NCI-H524 (cell line): ENCODE measurements at places on chromosomes 11 and 22.

GRCh38 chr11:13216019-13216710 is 61.4 kb upstream of the BMAL1 start:
- no peak for DNase-seq

- no peak for DNase-seq
Observed at GRCh38 chr22:30906411-30906810, 62.2 kb downstream of the MORC2 start.

DNA sequence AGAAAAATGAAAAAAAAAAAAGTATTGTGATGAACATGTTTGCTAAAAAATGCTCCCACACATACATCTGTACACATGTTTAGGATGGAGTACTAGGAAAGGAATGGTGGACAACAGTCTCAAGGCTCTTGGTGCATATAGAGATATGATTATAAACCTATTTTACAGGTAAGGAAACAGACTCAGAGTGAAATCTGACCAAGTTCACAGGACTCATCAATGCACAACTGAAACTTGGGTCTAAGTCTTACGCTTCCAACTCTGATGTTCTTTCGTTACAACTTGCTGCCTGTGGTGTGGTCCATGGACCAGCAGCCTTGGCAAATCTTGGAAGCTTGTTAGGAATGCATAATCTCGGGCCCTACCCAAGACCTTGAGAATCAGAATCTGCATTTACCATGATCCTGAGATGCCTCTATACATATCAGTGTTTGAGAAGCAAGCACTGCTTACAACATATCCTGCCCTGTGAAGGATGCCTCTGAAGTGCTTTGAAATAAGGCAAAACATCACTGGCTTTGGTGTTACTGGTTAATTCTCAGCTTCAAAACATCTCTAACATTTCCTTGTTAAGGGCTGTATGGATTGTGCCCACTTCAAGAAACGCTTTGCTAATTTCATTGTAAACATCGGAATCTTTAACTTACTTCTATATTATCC is 39.9 kb upstream of the NUP160 start:
- DNase-seq = no peak

GRCh38 chr11:27705873-27706820 is 5.9 kb upstream of the BDNF start:
- DNase-seq = peak; percentile 4

GRCh38 chr11:32310214-32310601 is 125.1 kb downstream of the WT1 start:
- DNase-seq = no peak

DNA sequence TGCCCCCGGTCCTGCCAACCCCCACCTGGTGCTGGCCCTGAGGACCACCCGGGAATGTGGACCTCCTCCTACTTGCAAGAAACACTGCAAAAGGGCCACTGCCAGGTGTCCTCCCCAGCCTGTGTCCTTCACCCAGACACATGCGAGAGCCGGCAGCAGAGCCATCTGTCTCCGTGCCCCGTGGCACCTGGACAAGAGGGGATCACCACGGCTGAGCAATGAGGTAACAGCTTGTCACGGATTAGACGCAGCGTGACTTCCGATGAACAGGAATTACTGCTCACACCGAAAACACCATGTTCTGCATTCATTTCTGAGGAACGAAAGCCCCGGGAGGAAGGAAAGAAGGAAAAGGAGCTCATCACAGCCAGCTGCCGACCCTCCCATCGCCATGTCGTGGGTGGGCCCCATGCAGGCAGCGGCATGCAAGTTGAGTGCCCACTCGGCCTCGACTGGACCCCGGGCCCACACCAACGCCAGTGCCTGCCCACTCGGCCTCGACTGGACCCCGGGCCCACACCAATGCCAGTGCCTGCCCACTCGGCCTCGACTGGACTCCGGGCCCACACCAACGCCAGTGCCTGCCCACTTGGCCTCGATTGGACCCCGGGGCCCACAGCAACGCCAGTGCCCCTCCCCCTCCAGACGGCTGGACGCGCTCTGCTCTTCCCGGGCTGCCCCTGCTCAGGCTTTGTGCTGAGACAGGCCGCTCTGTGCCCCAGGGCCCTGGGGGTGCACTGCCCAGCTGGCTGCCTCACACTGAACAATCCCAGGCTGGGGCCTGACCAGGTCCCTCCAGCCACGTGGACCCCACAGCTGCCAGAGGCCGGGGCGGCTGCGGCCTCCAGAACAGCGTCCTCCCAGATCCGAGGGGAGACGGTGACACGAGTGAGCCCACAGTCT is 22.0 kb downstream of the CHID1 start:
- peak; percentile 98 for DNase-seq

DNA sequence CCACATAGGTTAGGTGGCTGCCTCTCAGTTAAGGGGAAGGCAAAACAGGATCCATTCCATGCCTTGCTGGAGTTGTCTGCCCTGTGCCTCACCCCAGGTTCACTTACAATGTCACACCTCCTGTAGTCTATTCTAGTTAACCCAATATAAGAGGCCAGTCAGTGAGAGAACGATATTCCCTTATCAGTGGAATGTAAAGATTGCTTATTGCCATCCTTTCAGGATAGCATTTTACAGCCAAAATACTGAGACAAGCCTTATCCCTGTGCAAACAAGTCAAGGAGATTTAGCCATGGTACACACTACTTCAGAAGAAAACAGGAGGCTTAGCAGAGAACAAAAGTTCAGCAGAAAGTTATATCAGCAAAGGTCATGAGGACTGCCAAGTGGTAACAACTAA is 5.5 kb downstream of the CYP2R1 start:
- no peak for DNase-seq

DNA sequence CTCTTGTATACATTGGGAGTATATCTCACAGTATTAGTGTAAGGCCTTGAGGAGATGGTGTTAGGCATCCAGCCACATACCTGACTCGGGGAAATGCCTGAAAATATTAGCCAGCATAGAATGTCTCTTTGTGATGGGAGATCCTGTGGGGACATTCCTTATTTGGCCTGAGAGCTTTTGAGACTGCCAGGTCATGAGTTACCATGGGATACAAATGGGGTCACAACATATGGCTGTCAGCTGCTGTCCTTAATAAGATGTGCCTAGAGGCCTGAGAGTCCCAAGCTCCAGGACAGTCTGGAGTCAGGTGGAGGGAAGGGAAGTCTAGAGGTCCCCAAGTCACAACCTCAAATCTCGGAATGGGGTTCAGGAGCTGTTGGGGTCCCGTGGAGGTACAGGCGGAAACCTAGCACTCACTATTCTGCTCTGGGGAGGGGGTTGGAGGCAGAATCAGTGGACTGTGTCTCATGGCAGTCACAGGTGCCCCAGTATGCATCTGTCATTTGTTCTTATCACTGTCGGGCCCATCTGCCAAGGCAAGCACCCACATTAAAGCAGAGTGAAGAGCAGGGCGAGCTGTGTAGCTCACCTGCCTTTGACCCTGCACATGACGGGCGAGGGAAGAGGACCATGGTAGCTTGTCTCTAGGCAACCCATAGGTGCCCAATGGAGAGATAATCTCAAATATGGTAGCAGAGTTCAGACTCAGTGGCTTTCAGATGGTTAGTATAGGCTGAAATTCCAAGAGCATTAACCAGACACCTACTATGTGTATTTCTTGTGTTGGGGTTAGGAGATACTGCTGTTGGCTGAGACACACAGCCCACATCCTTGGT is 29.9 kb downstream of the KCNQ1OT1 start:
- peak; percentile 62 for DNase-seq

GRCh38 chr11:40190294-40190693 is 1269.2 kb downstream of the LRRC4C start:
- DNase-seq = no peak

DNA sequence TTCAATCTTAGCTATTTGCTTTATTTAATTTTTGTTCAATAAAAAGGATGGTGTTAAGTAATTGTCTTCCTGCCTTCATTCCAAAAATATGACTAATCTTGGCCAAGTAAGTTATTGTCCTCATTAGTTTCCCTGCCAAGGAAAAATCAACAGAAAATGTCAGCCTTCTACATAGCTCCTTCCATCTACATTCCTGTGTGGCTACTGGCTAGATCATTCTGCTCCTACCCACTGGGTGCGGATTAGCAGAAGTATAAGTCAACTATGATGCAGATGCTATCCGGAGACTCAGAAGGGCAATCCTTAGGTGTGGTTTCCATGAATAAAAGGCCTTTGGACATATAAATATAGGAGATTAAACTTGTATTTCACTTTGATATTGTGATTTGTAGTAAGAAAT is 154.4 kb downstream of the SBF2 start:
- DNase-seq = no peak

GRCh38 chr11:19080579-19080993 is 20.1 kb upstream of the MRGPRX2 start:
- no peak for DNase-seq

DNA sequence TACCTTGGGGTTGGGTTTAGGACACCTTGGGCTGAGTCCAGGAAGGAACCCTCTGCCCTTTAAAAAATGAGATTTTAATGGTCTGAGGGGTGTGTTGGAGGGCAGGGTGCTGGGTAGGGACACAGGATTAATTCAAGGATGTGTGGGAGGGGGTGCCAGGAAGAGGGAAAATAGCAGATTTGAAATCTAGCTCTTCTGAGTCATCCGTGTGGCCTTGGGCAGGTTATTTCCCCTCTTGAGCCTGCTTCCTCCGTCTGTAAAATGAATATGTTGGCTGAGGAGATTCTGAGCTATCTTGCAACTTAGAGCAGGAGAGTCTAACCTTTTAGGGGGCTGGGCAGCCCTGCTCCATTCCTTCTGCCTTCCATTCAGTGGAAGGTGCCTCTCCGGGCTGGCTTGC is 3.0 kb downstream of the TSPAN18 start:
- DNase-seq = no peak

GRCh38 chr22:40325315-40325714 is 21.0 kb upstream of the ADSL start:
- no peak for DNase-seq

GRCh38 chr11:579830-580601 is 3.7 kb downstream of the PHRF1 start:
- no peak for DNase-seq

DNA sequence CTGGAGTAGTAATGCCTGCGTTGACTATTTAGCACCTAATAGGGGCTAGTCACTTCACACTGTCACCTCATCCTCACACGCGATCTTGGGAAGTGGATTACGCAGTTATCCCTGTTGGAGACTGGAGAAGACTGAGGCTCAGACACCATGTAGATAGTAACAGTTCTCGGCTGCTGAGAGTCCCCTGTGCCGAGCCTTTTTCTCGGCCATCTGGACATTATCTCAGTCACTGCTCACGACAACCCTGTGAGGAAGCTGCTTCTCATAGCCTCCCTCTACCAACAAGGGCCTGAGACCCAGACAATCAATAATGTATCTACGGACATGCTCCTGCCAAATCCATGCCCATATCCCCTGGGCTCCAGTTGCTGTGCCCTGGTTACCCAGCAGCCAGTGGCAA is 25.9 kb downstream of the SCUBE1 start:
- no peak for DNase-seq

DNA sequence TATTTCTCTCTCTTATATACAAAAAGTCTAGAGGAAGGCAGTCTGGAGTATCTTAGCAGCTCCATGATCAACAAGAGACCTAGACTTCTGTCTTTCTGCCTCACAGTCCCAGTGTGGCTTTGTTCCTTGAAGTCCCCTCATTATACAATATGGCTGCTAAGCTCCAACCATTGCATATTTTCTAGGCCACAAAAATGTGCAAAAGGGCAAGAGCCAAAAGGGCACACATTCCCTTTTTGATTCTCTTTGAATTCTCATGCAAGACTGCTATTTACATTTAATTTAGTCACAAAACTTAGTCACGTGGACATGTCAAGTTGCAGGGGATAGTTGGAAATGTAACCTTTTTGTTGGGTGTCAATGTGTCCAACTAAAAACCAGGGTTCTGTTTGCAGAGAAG is 64.2 kb upstream of the OLFML1 start:
- no peak for DNase-seq

DNA sequence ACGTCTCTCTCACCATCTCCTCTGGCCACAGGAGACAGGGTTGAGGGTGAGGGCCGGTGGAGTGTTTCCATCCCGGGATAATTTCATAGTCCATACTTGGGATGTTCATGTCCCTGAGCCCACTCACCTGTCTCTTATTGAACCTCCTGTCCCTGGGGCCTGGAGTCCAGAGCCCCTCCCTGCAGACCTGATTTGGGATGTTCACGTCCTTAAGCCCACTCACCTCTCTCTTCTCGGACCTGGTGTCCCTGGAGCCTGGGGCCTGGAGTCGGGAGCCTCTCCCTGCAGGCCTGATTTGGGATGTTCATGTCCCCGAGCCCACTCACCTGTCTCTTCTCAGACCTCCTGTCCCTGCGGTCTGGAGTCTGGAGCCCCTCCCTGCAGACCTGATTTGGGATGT is 868.2 kb downstream of the BRD1 start:
- no peak for DNase-seq

GRCh38 chr11:64971421-64972233 is at the start of gene MAJIN:
Gene MAJIN, minus strand, starts transcription at chr11:64972108. Its CDS starts 12,703 bp downstream, at chr11:64959405.
- no peak for DNase-seq

- no peak for DNase-seq
Observed at GRCh38 chr22:40050258-40050657, 55.5 kb downstream of the FAM83F start.

DNA sequence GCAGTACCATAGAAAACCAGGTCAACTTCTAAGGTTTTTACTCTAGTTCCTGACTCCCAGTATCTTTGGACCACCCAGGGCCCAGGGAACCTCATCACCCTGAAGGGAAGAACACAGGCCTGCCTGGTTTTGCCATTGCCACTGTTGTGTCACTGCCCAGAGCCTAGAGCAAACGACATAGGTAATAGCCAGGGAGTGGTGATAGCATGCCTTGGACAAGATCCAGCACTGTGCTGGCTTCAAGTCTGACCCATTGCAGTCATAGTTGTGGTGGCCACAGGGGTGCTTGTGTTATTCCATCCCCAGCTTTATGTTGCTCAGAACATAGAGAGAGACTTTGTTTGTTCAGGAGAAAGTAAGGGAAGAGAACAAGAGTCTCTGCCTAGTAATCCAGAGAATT is 2310.2 kb downstream of the LRRC4C start:
- DNase-seq = no peak

- no peak for DNase-seq
Observed at GRCh38 chr22:17786435-17787161, 12.3 kb upstream of the BID start.

- DNase-seq = no peak
Observed at GRCh38 chr11:102709201-102709945, 3.8 kb upstream of the MMP27 start.

DNA sequence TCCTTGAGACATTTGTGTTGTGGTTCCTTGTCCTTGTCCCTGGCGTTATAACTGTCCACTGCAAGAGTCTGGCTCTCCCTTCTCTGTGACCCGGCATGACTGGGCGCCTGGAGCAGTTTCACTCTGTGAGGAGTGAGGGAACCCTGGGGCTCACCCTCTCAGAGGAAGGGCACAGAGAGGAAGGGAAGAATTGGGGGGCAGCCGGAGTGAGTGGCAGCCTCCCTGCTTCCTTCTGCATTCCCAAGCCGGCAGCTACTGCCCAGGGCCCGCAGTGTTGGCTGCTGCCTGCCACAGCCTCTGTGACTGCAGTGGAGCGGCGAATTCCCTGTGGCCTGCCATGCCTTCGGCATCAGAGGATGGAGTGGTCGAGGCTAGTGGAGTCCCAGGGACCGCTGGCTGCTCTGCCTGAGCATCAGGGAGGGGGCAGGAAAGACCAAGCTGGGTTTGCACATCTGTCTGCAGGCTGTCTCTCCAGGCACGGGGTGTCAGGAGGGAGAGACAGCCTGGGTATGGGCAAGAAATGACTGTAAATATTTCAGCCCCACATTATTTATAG is 23.0 kb downstream of the MYBPC3 start:
- no peak for DNase-seq

GRCh38 chr22:46346680-46347405 is 11.3 kb downstream of the TRMU start:
- no peak for DNase-seq
